ENCODE measurements at places on chromosomes 16 and 17.
A peak's percentile ranks its signal among the peaks of the same experiment; 100 is the strongest.

DNA sequence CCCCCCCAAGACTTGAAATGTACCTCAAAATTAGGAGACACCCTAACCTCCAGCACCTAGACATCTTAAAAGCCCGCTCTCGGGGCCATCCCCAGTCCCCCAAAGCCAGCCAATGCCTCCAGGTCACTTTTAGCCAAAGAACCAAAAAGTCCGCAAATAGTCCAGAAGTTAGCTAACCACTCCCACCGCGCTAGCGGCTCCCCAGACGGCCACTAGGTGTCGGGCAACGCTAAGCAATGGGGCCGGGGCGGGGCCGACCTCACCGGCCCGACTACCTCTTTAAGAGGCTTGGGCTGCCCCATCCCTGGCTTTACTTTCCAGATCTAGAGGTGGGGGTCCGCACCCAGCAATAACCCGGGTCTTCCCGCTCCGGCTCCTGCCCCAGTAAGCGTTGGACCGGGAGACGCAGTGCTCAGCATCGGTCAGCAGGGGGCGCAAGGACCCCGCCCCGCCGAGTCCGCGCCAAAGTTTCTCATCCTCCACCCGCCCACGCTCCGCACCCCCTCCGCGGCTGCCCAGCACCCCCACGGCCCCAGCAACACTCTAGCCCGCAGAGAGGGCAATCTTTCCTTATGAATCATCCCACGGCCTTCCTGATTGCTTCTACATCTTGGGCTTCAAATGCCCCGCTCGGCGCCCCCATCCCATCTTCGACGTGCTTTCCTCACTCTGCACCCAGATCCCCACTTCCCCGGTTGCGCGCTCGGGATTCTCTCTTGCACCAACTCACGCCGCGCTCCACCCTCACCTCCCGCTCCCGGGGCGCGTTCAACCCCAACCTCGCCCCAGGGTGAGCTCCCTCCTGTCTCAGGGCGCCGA, 765 bp downstream of the COL1A1 start:
- DNase-seq = peak; percentile 81

DNA sequence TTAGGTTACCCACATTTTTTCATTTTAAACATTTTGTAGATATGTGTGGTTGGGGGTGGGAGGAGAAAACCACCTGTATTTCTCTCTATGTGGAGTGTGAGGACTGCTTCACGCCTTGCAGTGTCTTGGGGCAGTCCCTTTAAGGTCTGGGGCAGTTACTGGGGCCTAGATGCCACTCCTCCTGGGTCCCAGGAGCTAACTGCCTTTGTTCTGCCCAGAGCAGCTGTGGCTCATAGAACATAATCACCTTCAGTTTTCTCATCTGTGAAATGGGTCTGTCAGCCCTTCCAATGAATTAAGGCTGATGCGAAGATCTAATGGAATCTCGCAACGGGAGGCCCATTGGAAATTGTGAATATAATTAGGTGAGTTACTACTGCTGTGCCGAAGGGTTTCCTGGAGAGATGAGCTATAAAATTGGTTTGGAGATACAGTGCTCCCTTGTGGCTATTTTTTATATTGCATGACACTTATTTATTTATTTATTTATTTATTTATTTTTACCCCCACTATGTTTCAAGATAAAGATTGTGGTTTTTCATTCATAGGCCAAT, 22.9 kb downstream of the DHRS7C start:
- no peak for DNase-seq

GRCh38 chr16:77111056-77111565, 79.9 kb upstream of the MON1B start:
- DNase-seq = no peak

DNA sequence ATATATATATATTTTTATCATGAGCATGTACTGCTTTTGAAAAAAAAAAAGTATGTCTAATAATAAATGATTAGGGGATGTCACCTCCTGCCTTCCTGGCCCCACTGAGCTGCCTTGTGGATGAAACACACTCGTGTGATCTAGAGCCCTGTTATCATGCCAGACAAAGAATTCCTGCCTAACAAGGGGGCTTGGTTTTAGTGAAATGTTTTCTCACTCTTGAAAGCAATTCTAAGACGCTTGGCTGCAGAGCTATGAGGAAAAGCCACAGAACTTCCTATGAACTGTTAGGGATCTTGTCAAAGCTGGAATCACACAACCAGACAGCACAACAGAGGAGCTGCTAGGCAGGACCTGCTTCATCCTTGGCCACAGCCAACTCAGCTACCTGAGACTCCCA, 4.0 kb downstream of the ZDHHC1 start:
- DNase-seq = no peak

DNA sequence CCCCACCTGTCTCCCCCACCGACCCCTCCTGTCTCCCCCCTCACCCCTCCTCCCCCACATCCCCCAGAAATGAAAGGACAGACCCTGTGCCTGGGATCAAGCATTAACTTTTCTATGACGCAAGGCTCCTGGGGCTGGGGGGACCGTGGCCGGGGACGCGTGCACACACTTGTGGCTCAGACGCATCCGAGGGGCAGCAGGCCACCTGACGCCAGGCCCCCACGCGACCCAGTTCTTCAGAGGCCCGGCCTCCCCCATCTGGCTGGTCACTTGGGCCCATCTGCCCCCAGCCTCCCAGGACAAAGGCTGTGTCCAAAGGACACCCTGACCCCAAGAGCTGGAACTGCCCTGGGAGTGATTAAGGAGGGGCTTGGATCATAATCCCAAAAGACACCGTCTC, 14.0 kb upstream of the PVALEF start:
- DNase-seq = no peak

GRCh38 chr17:58091024-58091567, 7.9 kb downstream of the DYNLL2 start:
- no peak for DNase-seq

GRCh38 chr16:89039756-89040155, 53.9 kb upstream of the ACSF3 start:
- DNase-seq = no peak

DNA sequence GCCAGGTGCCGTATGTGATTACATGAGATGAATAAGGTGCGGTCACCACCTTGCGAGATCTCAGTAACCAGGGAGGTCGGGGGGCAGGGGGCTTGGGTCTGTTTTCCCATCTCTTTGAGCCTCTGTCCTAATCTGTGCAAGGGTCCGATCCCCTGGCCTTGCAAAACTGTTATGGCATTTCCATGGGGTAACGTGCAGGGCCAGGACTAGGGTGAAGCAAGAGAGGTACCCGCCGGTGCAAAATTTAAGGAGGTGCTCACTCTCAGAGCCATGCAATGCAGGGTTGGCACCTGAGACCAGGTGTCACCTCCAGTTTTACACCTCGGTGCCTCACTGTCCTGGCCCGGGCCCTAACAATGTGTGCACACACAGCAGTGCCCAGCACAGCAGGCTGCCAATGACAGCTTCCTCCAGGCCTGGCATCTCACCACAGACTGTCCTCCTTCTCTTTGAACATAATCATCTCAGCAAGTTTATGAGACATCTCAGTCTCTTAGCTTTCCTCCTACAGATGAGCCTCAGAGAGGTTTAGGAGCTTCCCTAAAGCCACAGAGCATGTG, 43.6 kb downstream of the C16orf95 start:
- no peak for DNase-seq

- no peak for DNase-seq
These were observed 181.9 kb downstream of the MSI2 start for GRCh38 chr17:57438066-57438731.

GRCh38 chr17:34909040-34909439, 52.2 kb downstream of the CCT6B start:
- no peak for DNase-seq

DNA sequence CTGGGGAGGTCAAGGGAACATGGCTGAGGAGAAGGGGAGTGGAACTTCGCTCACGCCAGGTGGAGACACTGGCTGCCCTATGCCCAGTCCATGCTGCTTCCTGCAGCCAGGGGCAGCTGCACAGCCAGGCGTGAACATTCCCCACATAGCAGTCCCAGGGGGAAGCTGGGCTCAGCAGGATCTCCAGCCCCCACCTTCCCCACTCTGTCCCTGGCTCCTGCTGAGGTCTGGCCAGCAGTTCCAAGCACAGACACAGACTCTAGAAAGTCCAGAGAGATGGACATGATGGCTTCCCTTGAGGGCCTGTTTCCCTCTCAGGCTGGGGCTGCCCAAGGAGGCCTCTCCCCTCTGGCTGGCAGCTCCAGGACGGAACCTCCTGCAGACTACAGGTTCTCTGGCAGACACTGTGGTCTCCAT, 9.3 kb downstream of the JUP start:
- DNase-seq = no peak

- no peak for DNase-seq
These were observed 14.8 kb downstream of the DNAI2 start for GRCh38 chr17:74288785-74289184.

GRCh38 chr16:75488322-75488721, 6.9 kb downstream of the CHST6 start:
- DNase-seq = no peak

GRCh38 chr17:15513058-15513791, 45.8 kb upstream of the CDRT4 start:
- no peak for DNase-seq

DNA sequence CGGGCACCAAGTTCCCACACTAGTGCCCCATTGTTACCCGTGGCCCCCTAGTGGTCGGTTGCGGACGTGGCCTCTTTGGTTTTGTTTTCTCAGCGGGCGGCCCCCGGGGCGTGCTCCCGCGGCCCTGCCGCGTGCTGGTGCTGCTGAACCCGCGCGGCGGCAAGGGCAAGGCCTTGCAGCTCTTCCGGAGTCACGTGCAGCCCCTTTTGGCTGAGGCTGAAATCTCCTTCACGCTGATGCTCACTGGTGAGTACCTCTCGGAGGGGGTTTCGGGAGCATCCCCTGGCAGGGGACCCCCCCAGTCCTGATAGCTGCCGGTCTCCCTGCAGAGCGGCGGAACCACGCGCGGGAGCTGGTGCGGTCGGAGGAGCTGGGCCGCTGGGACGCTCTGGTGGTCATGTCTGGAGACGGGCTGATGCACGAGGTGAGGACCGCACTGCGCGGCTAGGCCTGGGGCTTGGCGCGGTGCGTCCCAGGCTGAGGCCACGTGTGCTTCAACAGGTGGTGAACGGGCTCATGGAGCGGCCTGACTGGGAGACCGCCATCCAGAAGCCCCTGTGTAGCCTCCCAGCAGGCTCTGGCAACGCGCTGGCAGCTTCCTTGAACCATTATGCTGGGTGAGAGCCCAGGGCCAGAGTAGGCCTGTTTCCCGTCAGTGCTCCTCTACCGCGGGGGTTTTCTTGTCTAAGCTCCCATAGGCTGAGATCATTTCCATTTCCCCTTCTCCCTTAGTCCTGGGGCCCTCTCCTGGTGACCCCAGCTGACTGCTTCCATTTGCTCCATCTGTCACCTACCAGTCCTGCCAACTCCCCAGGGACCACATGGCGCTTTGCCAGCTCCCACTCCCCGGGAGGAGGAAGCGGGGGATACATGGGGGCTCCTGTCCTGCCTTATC, 1.7 kb downstream of the SPHK1 start:
- DNase-seq = peak; percentile 86

DNA sequence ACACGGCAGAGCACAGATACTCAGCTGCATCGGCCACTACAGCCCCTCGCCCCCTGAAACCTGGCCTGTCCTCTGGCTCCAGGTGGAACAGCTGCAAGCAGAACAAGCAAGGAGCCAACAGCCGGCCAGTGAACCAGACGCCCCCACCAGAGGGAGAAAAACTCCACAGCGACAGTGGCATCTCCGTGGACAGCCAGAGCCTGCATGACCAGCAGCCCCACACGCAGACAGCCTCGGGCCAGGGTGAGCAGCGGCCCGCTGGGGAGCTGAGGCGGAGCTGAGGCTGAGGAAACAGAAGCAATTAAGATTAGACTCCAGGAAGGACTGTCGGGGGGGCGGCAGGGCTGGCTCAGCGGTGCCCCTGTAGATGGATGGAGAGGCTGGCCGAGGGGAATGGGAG, 16.7 kb downstream of the NGFR start:
- DNase-seq = no peak

DNA sequence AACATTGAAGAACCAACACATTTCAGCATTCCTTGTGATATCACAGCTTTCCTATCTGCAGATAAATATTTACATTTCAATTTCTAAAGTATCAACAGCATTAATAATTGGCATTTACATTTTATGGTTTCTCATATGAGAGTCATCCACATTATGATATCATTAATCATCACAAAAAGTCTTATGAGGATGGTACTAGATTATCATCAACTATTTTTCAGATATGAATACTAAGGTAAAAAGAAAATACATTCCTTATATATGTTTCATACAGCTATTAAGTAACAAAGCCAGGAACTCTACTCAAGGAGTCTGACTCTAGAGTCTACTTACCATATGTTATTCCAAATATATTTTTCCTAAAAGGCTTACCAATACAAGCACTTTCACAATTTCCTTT, 40.7 kb downstream of the ABCA5 start:
- DNase-seq = no peak

- no peak for DNase-seq
These were observed 1494.7 kb downstream of the CDH8 start for GRCh38 chr16:60541535-60541934.

DNA sequence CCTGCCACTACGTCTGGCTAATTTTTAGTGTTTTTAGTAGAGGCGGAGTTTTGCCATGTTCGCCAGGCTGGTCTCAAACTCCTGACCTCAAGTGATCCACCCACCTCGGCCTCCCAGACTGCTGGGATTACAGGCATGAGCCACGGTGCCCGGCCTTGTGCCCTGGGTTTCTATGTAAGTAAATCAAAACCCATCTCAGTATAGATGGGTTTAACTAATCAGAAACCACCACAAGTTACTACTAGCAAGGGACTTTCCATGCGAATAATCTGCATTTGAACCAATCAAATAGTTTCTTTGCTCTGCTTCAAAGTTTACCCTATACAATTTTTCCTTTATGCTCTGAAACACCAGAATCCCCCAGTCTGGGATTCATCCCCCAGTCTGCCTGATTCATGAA, 16.5 kb upstream of the EIF1 start:
- DNase-seq = no peak

DNA sequence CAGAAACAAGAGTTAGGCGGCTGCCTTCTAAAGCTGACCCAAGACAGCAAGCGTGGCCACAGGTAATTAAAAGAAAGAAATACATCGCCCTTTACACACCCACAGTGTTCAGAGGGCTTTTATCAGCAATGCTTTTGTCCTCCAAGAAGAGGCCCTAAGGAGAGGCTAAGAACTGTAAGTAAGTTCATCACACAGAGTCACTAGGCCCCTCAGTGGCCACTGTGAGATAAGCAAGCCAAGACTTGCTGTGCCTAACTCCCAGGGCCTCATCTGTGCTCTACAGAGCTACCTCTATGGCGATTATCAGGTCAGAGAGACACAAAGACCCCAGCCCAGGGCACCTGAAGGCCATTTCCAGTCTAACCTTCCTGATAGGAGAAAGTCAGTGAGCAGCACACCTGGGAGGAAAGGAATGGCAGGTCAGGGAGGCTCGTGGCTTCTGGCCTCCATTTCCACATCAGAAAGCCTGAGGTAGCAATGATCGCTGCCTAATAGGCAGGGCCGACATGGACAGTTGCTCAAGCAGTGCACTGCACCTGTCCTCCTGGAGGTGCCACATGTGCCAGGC, 545.2 kb upstream of the CDH11 start:
- DNase-seq = no peak

- DNase-seq = no peak
These were observed 206.7 kb downstream of the CDH13 start for GRCh38 chr16:82833378-82833993.

GRCh38 chr17:69820876-69821473, 254.1 kb upstream of the KCNJ16 start:
- no peak for DNase-seq
